Adrenal gland (tissue), 19 donors: ENCODE measurements at places on chromosomes 1 and 21.

- DNase-seq = no peak
Measured at GRCh38 chr1:103459346-103459745, 66.2 kb upstream of the RNPC3 start.

DNA sequence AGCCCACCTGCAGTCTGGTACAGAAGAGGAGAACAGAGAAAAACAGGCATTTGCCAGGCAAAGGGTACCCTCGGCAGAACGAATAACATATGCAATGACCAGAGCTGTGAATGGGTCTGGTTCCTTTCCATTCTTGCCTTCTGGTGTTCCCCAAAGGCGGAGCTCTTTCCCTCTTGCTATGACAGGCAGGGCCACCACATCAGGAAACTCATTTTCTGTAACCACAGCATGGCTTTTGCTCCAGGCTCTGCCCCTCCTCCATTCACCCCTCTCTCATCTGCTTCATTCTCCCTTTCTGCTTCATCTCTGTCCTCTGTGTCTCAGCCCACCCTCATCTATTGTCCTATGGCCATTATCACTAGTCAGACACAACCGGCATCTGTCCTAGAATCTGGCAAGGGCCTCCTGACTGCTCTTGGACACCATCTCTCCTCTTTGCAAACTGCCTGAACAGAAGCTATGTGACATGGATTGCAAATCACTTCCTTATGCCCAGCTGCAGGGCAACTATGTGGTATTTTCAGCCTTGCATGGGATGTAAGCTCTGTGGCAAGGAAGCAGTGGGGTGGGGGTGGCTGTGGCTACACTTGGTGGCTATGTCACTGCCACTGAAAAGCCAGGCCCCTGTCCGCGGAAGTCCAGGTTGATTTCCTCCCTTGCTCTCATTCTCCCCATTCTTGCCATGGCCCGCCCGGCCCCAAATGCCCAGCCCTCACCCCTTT is 78.8 kb upstream of the ABCD3 start:
- no peak for DNase-seq

- DNase-seq = no peak
Measured at GRCh38 chr1:180898441-180899219, 14.1 kb upstream of the KIAA1614 start.

DNA sequence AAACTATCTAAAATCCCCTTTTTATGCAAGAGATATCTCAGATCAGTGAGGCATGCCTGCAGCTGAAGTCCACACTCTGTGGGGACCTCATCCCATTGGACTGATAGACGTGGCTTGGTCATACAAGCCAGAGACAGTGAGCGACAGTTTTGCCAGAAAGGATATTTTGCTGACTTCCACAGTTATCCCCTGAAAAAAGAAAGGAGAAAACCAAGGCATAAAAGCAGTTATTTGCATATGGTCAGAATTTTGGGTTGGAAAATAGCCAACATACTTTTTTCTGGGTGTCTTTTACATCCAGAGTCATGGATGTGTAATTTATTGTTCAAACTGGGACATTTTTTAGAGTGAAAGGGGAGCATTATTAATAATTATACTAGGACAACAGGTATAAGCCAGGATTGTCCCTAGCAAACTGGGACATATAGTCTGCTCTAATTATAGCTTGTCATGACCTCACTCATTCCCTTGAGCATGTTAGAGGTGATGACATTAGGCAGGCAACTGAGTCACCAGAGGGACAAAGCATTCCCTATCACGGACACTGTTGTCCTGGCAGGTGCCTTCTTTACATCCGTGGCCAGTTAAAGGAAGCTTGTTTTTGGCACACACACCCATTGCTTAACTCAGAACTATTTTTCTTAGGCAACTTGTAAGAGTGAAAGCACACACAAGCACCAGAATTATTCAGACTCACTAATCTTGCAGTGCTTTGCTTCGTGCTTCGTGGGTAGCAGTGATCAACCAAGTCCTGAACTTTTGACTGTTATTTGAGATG is 65.5 kb downstream of the PRRX1 start:
- no peak for DNase-seq

DNA sequence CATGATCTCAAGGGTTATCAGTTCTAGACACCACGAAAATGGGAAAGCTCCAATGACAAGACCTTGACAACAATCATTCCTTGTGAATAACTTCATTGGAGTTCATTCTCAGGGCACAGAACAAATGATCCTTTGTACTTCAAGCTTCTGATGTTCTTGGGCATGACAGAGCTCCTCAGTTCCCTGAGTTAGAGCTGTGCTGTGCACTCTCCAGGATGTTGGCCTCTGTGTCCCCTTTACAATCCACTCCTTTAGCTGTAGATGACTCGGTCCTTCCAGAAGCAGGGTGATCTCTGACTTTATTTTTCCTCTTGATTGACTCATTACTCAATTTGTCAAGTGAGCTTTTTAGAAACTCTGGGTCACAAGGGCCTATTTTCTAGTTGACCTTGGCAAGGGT is 3.9 kb upstream of the FAM78B start:
- DNase-seq = no peak

- DNase-seq = peak; percentile 97
Measured at GRCh38 chr1:110338309-110338885, 780 bp upstream of the RBM15 start.

DNA sequence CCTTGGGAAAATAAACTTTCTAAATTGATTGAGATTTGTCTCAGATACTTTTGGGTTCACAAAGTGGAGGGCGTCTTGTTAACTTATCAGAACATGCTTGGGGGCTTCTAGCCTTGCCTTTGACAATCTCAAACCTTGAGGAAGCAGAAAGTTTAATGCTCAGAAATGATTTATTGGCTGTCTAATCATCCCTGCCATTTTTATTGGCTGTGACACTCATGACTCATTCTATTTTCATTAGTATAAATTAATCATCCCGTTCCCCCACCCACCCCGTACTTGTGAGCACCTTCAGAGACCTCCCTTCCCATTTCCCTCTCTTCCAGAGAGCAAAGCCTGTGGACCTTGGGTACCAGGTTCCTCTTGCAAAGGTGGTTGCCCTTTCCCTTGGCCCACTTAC is 87.1 kb downstream of the FGGY start:
- DNase-seq = no peak

DNA sequence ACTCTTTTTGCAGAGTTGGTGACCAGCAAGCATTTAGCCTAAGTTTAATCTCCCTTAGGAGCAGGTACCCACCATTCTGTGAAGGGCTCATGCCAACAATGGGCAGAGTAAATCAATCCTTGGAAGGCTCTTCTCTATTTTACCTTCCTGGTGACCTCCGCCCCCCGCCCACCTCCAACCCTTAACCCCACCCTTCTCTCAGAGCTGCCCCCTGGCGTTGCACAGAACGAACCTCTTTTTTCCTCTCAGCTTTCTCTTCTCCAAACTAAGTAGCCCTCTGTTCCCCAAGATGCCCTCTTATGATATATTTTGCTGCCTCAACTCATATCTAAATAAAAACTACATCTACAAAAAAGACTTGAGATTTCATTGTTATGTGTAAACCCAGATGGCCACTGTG is 186.8 kb downstream of the SEC16B start:
- DNase-seq = no peak

DNA sequence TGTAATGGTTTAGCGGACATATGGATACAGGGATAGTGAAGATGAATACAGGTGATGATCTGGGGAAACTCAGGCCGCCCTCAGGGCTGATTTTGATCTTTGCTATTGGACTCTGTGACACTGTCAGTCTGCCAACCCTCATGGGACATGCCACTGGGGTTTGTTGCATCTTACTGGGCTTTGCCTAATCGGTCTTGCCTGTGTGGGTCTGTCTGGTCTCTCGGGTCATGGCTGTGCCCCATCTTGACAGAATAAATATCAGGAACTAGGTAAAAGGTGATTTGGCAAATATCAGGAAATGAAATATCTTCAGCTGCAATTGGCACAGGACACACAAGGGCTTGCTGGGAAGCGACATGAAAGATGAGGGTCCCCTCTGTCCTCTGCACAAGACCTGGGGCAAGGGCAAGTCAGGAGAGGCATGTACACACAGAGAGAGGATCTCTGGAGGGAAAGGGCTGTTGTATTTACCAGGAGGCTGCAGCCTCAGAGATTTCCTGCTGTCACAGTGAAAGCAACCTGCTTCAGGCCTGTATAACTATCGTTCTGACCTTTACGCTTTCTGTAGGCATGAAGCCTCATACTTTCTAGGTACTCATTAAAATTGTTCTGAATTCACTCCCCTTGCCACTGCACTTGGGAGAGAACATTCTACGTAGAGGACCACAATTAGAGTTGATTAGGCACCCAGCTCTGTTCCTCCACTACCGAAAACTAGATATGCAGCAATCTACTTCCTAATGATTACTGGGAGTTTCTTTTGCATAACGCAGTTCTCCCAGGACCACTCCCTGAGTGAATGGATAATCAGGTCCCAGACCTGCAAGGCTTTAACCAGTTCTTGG is 52.0 kb upstream of the GADD45A start:
- no peak for DNase-seq

DNA sequence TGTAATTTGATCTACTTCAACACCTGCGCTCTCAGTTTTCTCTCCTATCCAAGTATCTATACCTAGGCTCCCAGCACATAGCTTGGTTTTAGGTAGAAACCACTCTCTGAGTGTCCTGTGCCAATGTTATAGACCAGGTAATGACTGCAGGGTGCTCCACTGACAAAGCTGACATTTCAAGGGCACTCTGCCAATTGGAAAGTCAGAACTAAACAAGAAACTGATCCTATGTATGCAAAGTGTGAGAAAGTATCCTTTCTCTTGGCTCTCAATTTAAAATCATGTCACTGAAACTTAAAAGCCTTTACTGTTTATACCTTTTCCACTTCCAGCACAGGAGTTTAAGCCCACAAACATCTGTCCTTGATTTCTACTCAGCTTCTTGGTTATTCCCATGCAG is 45.0 kb upstream of the AIM2 start:
- no peak for DNase-seq

DNA sequence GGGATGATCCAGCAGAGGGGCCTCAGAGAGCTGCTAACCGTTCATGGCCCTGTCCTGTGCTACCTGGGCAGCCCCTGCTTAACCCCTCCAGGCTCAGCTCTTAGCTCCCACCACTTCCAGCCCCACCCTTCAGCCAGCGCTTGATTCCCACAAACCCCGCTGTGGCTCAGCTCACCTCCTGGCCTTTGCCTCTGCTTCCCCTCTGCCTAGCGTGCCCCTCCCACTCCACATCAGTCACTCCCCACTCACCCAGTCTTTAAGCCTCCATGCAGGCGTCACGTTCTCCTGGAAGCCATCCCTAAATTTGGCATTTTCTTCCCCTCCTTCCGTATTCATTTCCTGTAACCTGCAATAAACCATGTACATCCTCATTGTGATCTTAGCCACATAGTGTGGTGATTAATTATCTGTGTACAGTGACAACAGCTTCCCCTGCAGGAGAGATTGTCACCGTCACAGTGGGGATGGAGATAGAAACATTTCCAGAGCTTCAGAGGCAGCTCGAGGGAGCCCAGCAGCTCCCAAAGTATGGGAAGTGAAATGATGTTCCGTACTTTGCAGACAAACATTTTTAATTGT is 65.5 kb downstream of the EPHB2 start:
- no peak for DNase-seq

GRCh38 chr21:43006874-43007208 is 32.5 kb downstream of the PKNOX1 start:
- DNase-seq = no peak

GRCh38 chr1:228927946-228928898 is 192.9 kb downstream of the RHOU start:
- DNase-seq = no peak

DNA sequence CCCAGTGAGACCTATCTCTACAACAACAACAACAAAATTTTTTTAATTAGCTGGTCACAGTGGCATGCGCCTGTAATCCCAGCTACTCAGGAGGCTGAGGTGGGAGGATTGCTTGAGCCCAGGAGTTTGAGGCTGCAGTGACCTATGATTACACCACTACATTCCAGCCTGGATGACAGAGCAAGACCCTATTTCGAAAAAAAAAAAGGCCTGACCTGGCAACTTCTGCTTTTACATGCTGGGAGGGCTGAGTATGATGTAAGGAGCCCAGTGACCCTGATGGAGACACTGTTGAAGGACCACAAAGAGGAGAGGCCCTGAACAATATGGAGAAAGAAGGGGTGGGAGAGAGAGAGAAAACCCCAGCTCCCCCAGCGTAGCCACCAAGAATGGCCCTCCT is 9.2 kb upstream of the VPS26C start:
- DNase-seq = no peak

GRCh38 chr1:198577444-198577843 is 37.0 kb upstream of the ATP6V1G3 start:
- no peak for DNase-seq

- no peak for DNase-seq
Measured at GRCh38 chr1:17392199-17392740, 20.3 kb downstream of the PADI6 start.

DNA sequence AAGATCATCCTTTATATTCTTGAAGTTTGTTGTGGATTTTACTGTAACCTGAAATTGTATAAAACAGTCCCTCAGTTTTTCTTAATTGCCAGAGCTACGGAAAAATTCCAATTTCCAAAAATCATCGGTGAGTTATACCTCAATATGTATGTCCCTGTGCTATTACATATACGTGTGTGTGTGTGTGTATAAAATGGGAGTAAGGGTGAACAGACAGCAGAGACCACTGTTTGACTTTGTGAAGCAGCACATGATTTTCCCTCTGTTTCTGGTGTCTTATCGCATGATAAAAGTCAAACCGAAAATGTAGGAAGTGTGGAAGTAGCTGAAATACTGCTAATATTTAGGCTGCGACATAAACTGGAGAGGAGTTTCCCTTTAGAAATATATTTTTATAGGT is 1.2 kb downstream of the OR2T1 start:
- DNase-seq = no peak

DNA sequence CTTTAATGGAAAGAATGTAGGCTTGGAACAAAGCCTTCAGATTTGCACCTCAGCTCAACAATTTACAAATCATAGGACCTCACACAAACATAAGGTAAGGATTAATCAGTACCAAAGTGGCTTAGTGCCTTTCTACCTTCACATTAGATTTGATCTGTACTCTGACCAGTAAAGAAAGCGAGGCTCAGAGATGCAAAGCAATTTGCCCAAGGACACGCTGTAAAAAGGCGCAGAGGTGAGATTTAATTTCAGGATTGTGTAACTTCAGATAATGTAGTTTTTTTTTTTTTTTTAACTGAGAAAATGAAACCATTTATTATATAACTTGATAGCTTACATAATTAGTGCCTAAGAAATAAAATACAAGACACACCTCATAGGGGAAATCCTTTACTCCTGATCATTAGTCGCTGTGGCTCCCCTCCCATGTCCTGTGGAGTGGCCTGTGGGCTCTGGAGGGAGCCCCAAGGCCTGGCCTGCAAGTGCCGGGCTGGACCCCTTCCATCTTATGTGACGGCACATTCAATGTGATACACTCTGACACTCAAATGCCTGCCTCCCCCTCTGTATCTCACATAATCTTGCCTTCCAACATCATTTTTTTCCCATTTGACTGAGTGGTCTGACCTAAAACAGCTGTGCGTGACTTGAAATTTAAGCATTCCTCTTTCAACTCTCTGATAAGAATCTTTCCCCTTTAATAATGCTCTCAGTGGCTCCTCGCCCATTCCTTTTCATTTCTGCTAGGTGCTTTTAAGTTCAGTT is 426.5 kb upstream of the DAB1 start:
- DNase-seq = no peak
